ENCODE measurements at places on chromosomes 5 and 9.

DNA sequence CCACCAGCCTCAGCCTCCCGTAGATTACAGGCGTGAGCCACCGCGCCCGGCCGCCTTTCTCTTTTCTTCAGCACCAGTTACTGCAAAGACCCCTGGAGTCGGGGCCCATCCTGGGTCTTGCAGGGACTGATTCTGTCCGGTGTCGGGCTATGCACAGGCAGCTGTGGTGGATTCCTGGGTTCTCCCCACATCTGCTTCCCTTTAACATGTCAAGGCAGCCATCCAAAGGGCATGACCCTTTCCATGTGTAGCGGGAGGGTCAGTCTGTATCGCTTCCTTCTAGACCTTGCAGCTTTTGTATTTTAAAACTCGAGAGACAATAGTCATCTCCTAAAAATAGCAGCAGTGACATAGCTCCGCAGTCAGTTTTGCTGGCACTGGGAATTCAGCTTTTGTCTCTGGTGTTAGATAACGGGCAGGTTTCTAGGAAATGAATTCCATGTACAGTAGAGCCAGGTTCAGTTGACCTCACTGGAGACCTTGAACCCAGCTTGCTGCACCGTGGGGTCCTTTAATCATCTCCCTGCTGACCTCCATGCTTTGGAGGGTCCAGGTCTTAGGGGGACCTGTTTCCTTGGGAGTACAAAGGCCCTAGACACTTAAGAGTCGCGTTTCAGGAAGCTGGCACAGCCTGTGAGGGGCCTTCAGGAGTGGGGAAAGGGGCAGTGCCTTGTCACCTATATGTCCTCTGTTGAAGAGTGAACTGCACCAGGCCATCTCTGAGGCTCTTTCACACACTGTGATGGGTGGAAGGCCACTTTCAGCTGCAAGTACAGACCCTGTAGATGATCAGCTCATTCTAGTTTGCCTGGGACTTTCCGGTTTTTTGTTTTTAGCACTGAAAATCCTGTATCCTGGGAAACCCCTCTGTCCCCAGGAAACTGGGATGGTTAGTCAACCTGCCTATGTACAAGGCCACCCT lies 13.8 kb downstream of the ANKRD33B start:
- DNase-seq, result no peak

GRCh38 chr5:108380531-108381349 lies 1.2 kb downstream of the FBXL17 start:
- DNase-seq, result peak; percentile 83

DNA sequence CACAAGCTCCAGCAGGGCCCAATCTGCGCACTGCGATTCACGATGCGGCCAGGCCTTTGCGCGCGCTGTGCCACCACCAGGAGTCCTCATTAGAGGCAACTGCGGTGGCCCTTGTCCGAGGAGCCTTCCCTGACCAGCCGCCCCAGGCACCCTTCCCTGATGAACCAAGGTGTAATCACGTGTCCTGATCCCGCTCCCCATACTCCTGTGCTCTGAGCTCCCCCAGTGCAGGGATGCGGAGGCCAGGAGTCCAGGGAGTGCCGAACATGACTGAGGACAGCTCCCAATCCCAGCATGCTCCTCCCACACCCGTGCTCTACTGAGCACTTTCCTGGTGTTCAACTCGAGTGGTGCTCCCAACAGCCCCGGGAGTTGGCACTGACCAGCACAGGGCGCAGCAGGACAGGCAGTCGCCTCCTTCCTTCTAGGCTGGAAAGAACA lies 134.8 kb downstream of the ZNF354C start:
- DNase-seq, result no peak

DNA sequence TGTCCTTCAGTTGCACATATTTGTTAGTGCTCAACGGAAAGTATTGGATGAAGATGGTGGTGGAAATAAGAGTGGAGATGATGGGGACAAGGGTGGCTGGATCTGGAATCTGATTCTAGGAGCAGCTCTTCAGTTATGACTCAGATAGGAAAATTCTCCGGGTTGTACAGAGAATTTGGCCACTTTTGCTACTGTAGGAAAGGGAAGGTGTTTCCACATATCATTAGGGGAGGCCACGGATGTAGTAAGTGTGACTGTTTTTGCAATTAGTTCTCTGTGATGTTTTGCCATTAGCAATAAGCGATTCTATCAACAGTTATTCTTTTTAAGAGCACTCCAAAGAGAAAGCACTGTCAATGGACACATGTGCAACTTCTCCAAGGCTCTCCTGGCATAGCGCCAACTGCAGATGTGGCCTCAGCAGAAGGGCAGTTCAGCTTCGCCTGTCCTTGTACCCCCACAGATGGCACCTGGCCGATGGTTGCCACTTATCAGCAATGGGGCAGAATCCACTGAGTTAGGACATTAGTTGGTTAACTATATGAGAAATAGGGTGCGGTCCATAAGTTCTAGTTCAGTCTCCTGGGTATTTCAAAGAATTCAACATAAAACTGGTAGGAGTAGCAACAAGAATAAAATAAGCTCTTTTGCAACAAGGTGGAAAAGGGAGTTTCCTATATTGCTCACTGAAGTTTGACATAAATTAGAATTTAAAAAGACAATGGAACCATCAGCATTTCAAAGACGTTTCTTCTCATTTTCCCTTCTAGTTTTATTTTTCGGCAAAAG lies 96.3 kb downstream of the ARSB start:
- DNase-seq, result no peak

- DNase-seq, result no peak
These were observed 248.7 kb upstream of the MAP3K1 start for GRCh38 chr5:56566374-56567249.

GRCh38 chr5:80641353-80641752 lies 13.1 kb upstream of the MSH3 start:
- no peak for DNase-seq

- DNase-seq, result no peak
These were observed 165.0 kb upstream of the ZNF462 start for GRCh38 chr9:106697750-106698502.
